ENCODE measurements at places on chromosomes 4 and X.

GRCh38 chr4:48756689-48757220, 23.3 kb downstream of the FRYL start:
- H3K27ac ChIP-seq, result no peak overlapping the region
- H3K4me3 ChIP-seq, result no peak overlapping the region
- DNase-seq, result no peak
- peaks cover 20% of the 10 kb centered on the region for H3K4me1 ChIP-seq
- no peaks in the 10 kb centered on the region for H3K27me3 ChIP-seq

DNA sequence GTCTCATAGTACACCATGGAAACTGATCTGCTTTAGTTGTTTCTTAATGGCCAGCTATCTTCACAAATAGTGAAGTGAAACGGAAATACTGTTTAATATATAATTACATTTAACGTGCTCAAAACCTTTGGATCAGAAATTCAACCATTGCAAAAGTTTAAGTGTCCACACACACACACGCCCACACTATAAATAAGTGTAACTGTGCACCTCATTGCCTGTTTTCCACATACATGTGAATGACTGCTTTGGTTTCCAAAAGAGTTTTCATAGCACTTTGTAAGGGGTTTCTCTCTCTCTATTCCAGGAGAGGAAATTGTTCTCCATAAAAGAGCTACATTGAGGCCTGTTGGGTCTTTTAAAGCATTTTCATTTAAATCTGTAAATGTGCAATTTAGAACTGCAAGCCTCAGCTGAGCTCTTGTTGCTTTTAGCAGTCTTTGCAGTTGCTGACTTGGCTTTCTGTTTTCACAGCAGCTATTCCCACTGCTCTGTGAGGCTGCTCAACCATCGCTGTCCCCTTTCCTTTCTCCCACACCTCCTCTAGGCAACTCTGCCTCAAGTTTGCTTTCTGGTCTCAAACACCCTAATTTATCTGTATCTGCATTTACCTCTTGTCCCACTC, 94.5 kb downstream of the RAPGEF2 start:
- peaks cover 22% of the 10 kb centered on the region for H3K4me1 ChIP-seq
- no peaks in the 10 kb centered on the region for H3K27me3 ChIP-seq
- DNase-seq, result no peak

- no peak overlapping the region for H3K27ac ChIP-seq
- H3K4me1 ChIP-seq, result no peaks in the 10 kb centered on the region
- H3K27me3 ChIP-seq, result no peaks in the 10 kb centered on the region
- DNase-seq, result no peak
- H3K4me3 ChIP-seq, result no peak overlapping the region
- no peaks in the 10 kb centered on the region for H3K36me3 ChIP-seq
Measured at GRCh38 chrX:142249721-142250120, 44.6 kb upstream of the MAGEC2 start.

GRCh38 chrX:123138473-123138872, 45.6 kb upstream of the GRIA3 start:
- DNase-seq, result no peak
- no peak overlapping the region for H3K27ac ChIP-seq
- no peaks in the 10 kb centered on the region for H3K36me3 ChIP-seq
- no peaks in the 10 kb centered on the region for H3K27me3 ChIP-seq
- no peak overlapping the region for H3K4me3 ChIP-seq

DNA sequence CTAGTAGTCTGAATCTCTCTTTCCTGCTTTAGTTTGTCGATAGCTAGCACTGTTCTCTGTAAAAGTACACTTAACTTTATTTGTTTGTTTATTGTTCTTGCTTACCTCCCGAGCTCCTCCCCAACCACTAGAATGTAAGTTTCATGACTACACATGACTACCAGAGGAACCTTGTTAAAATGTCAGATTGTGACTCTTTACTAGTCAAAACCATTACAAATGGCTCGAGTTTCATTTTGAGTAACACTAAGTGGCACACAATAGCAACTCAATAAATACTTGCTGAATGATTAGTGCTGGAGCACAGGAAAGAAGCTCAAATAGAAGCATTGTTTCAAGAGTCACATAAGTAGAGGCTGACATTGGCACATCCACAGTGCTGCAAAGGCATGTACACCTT, 116.1 kb downstream of the MAPK10 start:
- H3K4me3 ChIP-seq, result no peak overlapping the region
- no peak for DNase-seq
- no peaks in the 10 kb centered on the region for H3K27me3 ChIP-seq
- H3K27ac ChIP-seq, result no peak overlapping the region
- no peaks in the 10 kb centered on the region for H3K36me3 ChIP-seq
- peaks cover 9% of the 10 kb centered on the region for H3K4me1 ChIP-seq
